Hair follicular keratinocyte (primary cell): ENCODE measurements at places on chromosomes 11 and 22. TPM values are rescaled to one million over a fixed set of nuclear protein-coding genes. Genes with fewer than 3 reads are reported as not detected.

ALDH3B1 gene
- total RNA-seq, result 0.31 and 0.61 TPM in 2 replicates

CD248 gene
- total RNA-seq, result 0.47 and 1.3 TPM in 2 replicates

MMP12 gene
- total RNA-seq, result not detected in 2 replicates

SERHL2 gene
- 1.4 and 2.3 TPM in 2 replicates for total RNA-seq

DGCR6 gene
- total RNA-seq, result 0.15 and 0.70 TPM in 2 replicates

KDM4E gene
- total RNA-seq, result not detected in 2 replicates

LSP1 gene
- total RNA-seq, result 0.19 TPM in 1 of 2 replicates, not detected in the other

LINC01488 gene
- total RNA-seq, result not detected in 2 replicates
